Activated CD4-positive, alpha-beta T cell treated with anti-CD3 and anti-CD28 coated beads, Interleukin-2, amount 50 U/mL, for 48 hours (primary cell): ENCODE measurements at places on chromosomes 16 and 17.

GRCh38 chr17:2184993-2185931, 118.3 kb downstream of the SMG6 start:
- no peak for DNase-seq

GRCh38 chr16:63447121-63447520, 1410.9 kb upstream of the CDH8 start:
- no peak for DNase-seq

DNA sequence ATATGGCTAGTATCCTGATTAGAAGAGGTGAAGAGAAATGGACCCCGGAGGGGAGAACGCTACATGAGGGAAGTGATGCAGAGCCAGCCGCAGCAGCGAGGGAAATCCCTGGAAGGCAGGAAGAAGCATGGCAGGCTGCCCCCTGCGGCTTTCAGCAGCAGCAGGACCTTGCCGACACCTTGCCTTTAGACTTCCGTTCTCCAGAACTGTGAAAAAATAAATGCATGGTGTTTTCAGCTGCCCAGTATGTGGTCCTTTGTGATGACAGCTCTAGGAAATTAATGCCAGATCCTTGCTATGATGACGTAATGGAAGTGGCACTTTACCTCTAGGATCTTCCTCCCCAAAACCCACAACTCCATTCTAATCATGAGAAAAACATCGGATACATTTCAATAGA, 9.7 kb upstream of the ZFP1 start:
- DNase-seq: peak; percentile 14

- no peak for DNase-seq
Measured at GRCh38 chr17:47877368-47878034, 18.5 kb upstream of the SP2 start.

DNA sequence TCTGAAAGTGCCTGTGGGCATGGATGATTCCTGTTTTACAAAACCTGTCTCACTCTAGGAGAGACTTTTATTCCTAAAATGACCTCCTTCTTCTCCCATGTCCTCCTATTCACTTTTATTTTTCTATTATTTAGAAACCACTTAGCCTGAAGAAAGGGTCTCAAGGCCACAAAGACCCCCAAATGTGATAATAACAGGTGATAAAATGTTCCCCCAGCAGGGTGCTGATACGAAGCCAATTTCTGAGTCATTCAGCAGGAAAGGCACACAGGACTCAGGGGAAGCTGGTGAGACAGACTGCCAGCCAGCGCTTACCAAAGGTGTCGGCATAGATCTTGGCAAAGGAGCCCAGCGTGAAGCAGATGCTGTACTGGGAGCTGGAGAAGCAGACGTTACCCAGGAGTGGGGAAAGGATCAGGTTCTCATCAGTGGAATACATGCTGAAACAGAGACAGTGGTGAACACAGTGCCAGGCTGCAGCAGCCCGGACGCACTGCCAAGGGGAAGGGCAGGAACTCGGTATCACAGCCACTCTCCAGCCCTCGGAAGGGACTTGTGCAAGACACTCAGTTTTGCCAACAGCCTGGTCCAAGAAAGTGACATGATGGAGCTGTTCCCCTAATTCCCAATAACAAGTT, 24.6 kb downstream of the HIGD1B start:
- DNase-seq: no peak

GRCh38 chr17:38602453-38602852, 3.3 kb downstream of the SRCIN1 start:
- DNase-seq: no peak

DNA sequence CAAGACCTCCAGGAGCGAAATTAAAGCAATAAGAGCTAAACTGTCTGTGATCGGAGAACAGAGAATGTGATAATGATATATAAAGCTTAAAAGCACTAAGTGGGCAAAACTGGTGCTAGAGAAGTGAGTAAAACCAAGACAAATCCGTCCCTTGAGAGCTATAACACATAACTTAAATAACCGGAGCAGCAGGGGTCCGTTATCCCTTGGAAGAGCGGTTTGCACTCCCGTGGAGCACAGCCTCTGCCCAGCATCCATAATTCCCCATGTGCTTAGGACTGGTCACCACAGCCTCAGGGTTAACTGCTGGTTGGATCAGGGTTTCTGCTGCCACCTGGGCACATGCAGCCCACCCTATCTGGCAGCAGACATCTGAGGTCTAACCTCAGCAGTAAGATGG, 489.0 kb downstream of the NPIPA7 start:
- DNase-seq: no peak

- no peak for DNase-seq
Measured at GRCh38 chr16:88062341-88063210, 111.3 kb downstream of the BANP start.

GRCh38 chr16:30923554-30924075, at the start of gene FBXL19:
Gene FBXL19, plus strand, starts transcription at chr16:30923572. Its CDS starts 2,183 bp downstream, at chr16:30925755.
- DNase-seq: no peak

DNA sequence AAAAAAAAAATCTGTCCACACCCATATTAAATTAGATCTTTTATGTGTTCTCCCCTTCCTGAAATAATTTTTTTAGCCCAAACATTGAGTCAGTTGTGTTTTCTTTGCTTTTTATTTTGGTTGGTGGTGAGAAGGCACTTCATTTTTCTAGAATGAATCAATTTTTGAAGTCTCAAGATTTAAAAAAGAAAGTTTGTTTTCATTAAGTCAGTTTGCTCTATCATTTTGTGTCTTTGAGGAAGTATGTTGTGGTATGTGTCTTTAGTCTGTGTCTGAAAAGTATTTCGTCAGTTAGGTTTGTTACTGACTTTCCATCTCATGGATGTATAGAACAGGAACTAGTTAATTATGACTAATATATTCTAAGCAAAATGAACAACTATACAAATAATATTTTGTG, 3.8 kb downstream of the IGF2BP1 start:
- no peak for DNase-seq

DNA sequence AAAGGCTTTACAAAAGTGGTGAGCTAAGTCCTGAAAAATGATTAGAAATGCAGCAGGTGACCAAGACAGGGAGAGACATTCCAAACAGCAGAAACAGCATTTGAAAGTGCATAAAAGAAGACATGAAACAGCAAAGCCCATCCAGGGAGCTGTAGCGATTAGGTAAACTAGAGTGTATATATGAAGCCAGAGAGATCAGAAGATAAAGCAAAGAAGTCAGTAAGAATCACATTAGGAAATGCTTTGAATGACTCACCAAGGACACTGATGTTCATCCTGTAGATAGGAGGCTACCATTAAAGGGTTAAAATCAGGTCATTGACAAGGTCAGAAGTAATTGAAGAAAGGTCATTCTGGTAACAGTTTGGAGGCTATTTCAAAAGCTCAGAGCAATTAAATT, 27.6 kb upstream of the VAT1L start:
- no peak for DNase-seq

GRCh38 chr17:45719335-45720071, 64.6 kb upstream of the CRHR1 start:
- DNase-seq: no peak

DNA sequence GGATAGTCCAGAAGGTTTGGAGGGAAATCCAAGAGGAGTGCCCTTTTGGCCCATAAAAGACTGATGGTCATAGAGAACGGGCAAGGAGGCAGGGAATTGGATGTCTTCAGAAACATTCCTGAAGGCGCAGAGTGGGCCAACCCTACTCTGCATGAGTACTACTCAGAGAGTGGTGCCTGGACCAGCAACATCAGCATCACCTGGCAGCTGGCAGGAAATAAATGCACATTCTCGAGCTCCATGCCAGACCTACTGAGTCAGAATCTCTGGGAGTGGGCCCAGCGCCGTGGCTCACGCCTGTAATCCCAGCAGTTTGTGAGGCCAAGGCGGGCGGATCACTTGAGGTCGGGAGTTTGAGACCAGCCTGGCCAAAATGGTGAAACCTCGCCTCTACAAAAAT, 27.1 kb upstream of the SLC39A11 start:
- DNase-seq: no peak

GRCh38 chr17:2777242-2777867, 18.9 kb upstream of the RAP1GAP2 start:
- DNase-seq: no peak

GRCh38 chr16:28534542-28535373, 4.0 kb downstream of the NUPR1 start:
- no peak for DNase-seq

- no peak for DNase-seq
Measured at GRCh38 chr17:83174362-83175118, 95.1 kb downstream of the METRNL start.

GRCh38 chr17:32444301-32445073, at the start of gene PSMD11:
Gene PSMD11, plus strand, starts transcription at chr17:32444510. Its CDS starts 14 bp downstream, at chr17:32444524.
- DNase-seq: peak; percentile 99

GRCh38 chr17:55706808-55707773, 15.6 kb downstream of the TMEM100 start:
- DNase-seq: no peak

DNA sequence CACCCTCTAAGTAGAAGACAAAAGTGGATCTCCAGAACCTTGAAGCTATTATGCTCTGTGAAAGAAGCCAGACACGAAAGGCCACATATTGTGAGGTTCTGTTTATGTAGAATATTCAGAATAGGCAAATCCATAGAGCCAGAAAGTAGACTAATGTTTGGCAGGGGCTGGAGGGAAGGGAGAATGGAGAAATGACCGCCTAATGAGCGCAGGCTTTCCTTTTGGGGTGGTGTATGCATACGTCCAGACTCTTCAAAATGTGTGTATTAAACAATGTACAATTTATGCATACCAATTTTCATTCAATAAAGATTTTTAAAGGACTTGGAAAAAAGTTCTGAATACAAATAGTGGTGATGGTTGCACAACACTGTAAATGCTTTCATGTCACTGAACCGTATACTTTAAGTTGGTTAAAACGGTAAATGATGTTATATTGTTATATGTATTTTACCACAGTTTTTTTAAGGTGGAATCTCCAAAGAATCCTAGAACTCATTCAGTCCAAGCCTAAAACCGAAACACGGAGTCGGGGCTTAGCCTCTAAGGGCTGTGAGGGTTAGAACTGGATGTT, 397.4 kb downstream of the SOX9 start:
- DNase-seq: no peak

DNA sequence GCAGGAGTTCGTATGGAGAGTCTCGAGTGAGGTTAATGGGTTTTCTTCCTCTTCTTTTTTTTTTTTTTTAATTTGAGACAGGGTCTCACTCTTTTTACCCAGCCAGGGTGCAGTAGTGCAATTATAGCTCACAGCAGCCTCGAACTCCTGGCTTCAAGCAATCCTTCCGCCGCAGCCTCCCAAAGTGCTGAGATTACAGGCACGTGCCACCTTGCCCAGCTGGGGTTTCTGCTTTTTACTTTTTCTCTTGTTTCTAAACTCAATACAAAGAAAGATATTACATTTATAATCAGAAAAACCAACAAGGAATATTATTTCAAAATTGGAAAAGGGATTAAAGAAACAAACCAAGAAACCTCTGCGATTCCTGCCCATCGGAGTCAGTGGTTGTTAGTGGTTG, 175.9 kb downstream of the SEC14L1 start:
- no peak for DNase-seq

DNA sequence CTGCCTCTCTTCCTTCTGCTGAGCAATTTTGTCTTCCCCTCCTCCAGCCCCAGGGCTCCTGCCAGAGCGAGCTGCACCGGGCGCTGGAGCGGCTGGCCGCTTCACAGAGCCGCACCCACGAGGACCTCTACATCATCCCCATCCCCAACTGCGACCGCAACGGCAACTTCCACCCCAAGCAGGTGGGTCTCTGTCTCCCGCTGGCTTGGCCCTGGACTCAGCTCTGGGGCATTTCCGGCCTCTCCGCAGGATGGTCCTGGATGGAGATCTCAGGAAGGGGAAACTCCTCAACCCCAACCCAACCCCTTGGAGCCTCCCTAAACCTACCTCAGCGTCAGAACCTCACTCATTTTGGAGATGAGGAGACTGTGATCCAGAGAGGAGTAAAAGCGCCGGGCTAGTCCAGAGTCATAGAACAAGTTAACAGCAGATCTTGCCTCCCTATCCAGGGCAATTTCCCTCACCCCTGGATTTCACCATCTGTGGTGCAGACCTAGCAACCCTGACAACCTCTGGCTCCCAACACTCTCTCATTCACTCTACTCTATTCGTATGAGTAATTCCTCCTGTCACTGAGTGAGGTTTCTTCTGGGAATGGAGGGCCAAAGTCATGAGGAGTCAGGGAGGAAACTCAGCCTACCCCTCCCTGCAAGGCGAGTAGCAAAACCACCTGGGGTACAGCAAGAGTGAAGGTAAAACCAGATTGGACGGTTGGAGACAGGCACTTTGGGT, 10.8 kb downstream of the IGFBP4 start:
- no peak for DNase-seq

- DNase-seq: no peak
Measured at GRCh38 chr16:4263504-4264436, 9.1 kb downstream of the TFAP4 start.

DNA sequence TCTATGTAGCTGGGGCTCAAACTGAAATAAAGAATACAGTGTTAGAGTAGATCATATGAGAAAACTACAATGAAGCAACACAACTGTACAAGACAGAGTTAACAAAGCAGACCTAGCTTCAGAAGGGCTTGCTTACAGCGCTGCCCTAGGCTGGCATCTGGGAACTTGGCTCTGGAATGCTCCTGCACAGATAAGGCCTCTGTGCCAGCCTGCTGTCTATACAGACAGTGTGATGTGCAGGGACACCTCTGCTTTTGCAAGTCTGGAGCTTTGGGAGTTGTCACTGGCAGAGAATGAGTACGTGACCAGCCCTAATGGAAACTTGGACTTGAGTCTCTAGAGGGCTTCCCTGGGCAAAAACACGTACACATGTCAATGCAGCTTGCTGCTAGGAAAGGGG, 32.1 kb upstream of the SLC38A8 start:
- no peak for DNase-seq

DNA sequence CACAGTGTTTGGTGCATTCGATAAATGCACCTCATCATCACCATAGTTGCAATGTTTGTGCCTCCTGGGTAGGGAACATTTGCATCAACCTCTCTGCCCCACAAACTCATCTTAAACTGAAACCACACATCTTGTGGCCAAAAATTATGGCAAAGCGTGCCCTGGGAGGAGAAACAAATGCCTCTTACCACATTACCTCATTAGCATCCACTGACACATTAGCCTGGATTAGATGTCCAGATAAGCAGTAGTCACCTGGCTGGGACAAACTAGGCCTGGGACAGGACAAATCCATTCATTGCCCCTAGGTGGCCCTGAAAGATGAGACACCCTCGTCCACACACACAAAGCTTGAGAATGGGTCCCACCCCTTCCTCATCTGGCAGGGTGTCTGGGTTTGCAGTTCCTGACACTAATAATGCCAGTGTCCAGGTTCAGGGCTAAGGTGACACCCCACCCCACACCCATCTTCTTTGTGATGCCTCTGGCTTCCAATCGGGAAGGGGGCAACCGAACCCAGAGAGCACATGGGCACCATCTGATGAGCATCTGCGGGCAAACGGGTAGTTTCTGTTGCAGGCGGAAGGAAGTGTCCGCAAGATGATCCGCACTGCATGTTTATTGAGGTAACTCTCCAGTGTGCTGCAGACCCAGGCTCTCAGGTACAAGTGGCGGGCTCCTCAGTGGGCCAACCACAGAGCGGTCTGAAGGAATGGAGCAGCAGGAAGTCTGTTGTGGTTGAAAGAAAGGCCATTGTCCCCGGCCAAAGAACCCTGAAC, 8.6 kb downstream of the XYLT1 start:
- DNase-seq: no peak
